ENCODE measurements at places on chromosomes 5 and 9. TPM values are rescaled to one million over a fixed set of nuclear protein-coding genes. Genes with fewer than 3 reads are reported as not detected.

PCDHB14 gene
- total RNA-seq: 3.4 TPM

DNA sequence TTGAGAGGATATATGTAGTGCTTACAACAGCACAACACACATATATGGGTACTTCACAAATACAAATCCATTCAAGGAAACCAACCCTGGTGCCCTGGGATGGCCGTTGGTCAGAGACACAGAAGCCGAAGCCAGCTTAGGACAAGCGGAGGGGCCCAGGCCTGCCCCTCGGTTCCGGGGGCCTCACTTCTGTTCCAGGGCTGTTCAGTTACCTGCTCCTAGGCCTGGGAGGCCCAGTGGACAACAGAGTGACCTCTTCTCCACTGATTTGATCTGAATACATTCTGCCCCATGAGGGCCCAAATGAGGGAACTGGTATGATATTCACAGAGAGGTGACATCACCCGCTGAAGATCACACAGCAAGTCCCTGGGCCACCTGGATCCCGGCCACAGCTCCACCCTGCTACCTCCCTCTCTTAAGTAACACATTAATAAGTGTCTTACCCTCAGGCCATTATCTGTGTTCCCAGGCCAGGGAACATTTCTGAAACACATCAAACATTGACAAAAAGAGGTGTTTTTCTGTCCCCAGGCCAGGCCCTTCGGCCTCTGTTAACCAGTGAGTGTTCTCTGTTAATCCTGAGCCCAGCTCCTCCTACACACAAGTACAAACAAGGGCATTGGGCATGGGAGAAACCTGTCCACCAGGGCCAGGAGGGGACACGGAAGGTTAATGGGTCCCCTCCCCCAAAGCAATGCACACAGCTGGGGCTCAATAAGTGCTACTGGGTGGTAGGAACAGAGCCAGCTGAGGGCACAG, 4.5 kb upstream of the GRHPR start:
- DNase-seq: no peak

FOXD4L4 gene
- total RNA-seq: not detected

CAMK2A gene
- total RNA-seq: 21.4 TPM

GRCh38 chr9:114061292-114061691, 16.8 kb downstream of the AMBP start:
- no peak for DNase-seq

- no peak for DNase-seq
These were observed 98.5 kb upstream of the SMARCA2 start for GRCh38 chr9:1916655-1917054.

PCDHGB1 gene
- total RNA-seq: 11.5 TPM

All from heart right ventricle (tissue), 16 donors.